NCI-H446 treated with DMSO at 0.1 percent for 48 hours (cell line): ENCODE measurements at places on chromosomes 2 and 18.
A peak's percentile ranks its signal among the peaks of the same experiment; 100 is the strongest.

DNA sequence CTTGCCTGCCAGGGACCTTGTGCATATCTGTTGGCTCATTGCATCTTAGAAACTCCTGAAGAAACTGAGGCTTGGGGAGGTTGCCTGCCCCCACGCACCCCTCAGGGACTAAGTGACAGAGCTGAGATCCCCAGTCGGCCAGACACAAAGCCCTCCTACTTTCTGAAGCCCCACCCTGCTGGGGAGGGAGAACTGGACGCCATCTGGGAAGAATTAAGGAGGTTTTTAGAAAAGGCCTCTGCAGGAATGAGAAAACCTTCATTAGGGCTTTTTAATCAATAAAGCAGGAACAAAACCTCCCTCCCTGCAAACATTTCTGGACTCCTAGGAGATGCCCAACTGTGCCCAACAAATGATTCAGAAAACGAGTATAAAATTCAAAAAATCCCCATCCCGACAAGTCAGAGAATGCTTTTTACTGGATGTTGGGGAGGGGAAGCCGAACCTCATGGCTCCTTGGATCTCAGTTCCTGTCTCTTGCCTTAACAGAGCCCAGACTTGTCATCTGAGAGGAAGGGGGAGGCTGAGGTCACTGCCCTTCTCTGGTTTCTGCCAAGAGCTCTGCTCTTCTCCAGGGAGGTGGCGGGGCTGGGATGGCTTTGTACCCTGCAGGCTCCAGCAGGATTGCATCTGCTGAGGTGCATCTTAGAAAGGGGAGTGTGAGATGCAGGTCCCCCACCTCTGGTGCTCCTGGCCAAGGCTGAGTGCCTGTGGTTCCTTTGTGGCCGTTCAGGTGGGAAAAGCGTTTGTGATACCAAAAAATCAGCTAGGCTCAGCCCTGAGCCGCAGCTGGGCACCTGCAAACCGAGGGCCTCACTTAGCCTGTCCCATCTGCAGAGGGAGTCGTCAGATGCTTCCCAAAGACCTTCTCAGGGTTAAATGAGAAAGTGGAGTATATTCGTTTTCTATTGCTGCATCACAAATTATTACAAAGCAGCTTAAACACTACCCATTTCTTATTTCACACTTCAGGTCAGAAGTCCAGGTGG is 142.4 kb downstream of the ZFP36L2 start:
- no peak for DNase-seq

DNA sequence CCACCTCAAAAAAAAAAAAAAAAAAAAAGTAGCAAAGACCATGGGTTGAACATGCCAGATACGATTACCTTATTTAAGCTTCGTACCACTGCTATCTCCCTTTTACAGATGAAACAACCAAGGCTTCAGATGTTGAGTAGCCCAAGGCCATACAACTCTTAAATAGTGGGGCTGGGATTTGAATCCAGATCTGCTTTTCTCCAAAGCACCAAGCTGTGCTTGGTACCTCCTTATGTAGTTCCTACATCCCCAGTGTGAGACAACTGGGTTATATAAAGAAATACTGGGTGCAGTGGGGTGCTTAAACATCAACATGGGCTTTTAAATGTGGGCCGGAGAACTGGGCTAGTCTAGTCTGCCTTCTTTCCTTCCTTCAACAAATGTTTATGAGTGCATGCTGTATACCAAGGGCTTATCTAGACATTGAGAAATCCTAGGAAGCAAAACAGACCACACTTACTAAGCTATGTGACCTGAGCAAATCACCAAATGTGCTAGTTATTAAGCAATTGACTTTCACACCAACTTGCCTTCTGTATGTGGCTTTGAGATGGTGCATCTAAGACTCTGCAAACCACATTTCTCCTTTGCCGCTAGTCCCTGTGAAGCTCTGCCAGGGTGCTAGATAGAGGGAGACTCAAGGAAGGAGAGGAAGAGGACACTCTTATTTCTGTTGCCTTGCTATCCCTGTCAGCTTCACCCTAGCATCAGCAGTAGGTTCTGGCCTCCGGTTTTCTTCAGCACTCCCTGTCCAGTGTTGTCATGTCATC is 206.8 kb upstream of the FBXO11 start:
- no peak for DNase-seq

- peak; percentile 11 for DNase-seq
These were observed 24.6 kb downstream of the ARL6IP6 start for GRCh38 chr2:152743002-152743401.

DNA sequence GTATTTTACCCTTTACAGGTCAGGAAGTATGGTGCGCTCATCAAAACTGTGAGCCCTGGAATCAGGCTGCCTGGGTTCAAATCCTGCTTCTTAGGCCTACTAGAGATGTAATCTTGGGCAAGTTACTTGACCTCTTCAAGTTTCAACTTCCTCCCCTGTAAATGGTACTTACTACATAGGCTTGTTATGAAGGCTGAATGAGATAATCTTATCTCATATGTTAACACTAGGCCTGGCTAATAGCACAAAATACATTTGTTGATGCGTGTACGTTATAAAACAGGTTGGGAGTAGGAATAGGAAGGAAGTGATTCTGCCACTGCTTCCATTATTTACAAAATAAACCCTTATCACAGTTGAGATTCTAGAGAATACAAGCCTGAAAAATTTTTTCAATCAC is 1.7 kb upstream of the RFTN2 start:
- DNase-seq = no peak

GRCh38 chr2:143515318-143515717 is 386.1 kb downstream of the ARHGAP15 start:
- no peak for DNase-seq

GRCh38 chr2:56522605-56523089 is 338.9 kb downstream of the CCDC85A start:
- peak; percentile 93 for DNase-seq

DNA sequence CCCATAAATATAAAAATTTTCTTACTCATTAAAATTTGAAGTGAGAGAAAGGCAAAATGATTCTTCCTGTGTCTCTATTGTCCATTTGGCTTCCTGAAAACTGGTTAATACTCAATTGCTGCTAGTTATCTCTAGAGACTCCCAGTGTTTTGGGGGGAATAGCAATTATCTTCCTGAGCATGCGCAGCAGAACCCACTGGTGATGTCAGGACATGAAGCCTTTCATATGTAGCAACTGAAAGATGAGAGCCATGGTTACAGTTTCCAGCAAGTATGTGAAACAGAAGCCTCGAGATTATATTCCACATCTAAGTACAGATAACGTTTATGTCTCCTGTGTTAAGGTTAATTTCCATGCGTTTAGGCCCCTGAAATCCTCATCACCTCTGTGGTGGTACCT is 254.3 kb upstream of the FIGN start:
- no peak for DNase-seq

DNA sequence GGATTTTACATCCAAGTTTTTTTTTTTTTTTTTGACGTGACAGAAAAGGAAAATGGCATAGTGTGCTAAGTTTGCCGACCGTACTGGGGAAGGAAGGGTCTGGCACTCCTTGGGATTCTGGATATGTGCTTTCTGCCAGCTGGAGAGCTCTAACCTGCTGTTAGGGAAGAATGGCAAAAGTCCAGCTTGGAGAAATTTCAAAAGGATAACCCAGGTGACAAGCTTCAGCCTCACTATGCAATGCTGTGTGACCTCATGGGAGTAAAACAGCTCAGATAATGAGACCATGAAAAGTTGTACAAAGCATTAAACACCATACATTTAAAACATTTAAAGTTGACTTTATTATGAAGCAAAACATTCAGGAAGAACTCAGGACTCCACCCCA is 10.3 kb upstream of the GPR45 start:
- DNase-seq = no peak

DNA sequence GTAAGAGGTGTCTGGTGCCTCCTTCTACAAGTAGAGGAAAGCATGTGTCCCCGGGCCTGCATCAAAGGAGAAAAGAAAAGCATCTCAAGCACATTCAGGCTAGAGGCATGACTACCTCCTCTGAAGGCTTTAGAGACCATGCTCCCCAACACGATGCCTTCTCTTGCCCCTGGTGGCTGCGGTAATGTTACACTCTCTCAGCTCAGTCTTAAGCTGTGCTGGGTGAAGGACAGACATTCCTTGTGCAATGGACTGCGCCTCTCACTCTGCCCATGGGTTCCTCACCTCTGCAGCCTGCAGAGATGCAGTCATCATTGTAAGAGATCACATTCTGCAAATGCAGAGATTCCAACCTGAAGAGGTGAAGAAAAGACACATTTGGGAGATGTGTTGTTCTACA is 148.2 kb upstream of the HNRNPA3 start:
- DNase-seq = no peak

GRCh38 chr2:98299211-98299905 is 46.9 kb upstream of the CNGA3 start:
- DNase-seq = no peak

- DNase-seq = no peak
These were observed 3.4 kb upstream of the STAMBP start for GRCh38 chr2:73825408-73825807.

GRCh38 chr2:237153181-237153580 is 67.5 kb downstream of the COPS8 start:
- no peak for DNase-seq
